Heart left ventricle (tissue), 16 donors: ENCODE measurements at places on chromosomes 12 and 14. TPM values are rescaled to one million over a fixed set of nuclear protein-coding genes. Genes with fewer than 3 reads are reported as not detected.

DNA sequence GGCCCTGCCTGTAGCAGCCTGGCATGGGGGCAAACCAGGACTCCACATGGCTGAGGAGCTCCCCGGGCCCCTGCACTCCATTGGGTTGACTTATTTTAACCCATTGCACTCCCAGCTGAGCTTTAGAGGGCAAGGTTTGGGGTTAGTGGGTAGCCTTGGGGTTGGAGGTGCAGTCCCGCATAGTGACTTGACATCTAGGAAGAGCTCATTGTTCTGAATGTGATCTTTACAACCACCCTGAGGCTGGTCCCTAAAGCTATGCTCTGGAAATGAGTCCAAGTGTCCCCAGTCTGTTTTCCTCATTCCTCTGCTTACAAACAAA is 36.4 kb downstream of the NFKBIA start:
- DNase-seq, result no peak

- DNase-seq, result no peak
These were observed 256.3 kb downstream of the TMTC2 start for GRCh38 chr12:82942991-82943401.

DNA sequence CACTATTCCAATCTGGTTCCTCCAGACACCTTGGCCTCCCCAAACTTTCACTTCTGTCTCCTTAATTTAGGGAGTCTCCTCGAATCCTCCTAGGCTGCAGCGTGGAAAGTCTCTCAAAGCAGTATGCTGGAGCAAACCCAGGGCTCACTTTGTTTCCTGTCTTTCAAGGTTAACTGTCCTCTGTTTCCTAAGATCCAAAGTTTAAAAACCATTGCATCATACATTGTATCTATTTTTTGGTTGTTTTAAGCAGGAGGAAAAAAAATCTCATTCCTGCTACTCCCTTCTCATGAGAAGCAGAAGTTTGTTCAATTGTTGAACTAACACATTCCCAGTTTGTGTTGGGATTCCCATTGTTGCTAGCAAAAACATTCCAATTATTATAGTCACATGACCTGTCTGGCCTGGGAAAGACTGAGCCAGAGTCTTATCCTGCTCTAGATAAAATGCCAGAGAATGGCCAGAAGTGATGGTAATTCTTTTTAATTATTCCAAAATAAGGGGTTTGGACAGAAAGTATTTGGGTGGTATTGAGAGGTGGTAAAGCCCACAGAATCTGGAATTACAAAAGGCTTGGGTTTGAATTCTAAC is 67.3 kb downstream of the HSPB8 start:
- DNase-seq, result no peak

DNA sequence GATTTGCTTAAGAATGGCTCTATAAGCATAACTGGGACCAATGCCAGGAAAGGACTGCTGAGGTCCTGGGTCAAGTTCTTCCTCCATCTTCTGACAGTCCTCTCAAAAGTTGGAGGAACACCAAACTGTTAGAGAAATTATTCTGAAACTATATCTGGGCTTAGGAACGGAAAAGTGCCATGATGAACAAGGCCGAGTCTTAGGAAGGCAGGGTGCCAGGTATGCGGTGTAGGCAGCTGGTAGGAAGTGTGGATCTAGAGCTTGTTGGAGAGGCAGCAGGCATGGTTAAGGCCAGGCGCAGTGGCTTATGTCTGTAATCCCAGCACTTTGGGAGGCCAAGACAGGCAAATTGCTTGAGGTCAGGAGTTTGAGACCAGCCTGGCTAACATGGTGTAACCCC is 7.7 kb downstream of the GNPTAB start:
- no peak for DNase-seq

DNA sequence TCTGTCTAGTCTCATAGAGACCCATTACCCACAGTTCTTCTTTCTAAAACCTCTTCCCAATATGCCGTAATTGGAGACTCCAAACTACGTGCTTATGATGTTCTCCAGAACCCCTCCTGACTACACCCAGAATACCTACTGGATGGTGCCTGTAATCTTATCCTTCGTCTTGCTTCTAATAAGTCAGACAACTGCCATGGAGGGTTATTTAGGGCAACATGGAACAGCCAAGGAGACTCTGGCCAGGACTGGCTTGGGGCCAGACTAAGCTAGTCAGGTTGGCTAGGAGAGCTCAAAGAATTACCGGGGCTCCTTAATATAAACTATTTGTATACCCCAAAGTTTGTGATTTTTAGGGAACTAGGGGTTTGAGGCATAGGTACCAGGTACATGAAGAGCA is 6.8 kb downstream of the PFKM start:
- DNase-seq, result no peak

GRCh38 chr12:99042226-99042625 is 397.1 kb downstream of the APAF1 start:
- no peak for DNase-seq

DNA sequence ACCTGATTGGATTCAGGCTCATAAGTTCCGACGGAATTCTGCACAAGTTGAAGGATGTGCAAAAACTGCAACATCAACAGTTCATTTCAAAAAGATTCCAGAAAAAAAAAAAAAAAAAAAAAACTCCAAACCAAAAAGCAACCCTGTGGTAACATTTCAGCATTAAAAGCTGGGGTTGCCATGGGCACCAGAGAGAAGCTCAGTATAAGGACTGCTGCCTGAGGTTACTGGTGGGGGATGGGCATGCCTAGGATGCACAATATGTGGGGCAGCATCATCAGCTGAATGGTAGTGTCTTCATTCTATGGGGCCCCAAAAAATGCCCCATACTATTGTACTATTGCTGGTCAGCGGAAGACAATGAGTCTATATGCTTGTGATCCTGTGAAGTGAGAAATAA is 44.7 kb downstream of the MBIP start:
- DNase-seq, result no peak

- no peak for DNase-seq
These were observed 16.4 kb upstream of the RNASE4 start for GRCh38 chr14:20667957-20668356.

- no peak for DNase-seq
These were observed 13.3 kb downstream of the SLC25A29 start for GRCh38 chr14:100292776-100293461.

Gene CLEC6A
- not detected for total RNA-seq

Gene DDX11
- total RNA-seq, result 9.3 TPM

Gene RTL1
- total RNA-seq, result not detected

Gene SDR9C7
- not detected for total RNA-seq
